ENCODE measurements at places on chromosomes 11 and 22. TPM values are rescaled to one million over a fixed set of nuclear protein-coding genes. Genes with fewer than 3 reads are reported as not detected.

ARAP1 gene
- 70.5 TPM for total RNA-seq

MOGAT2 gene
- not detected for total RNA-seq

GRCh38 chr11:80066291-80066690, 625.5 kb upstream of the TENM4 start:
- DNase-seq = no peak
- no peak overlapping the region for H3K27ac ChIP-seq
- no peaks in the 10 kb centered on the region for H3K4me1 ChIP-seq

DNA sequence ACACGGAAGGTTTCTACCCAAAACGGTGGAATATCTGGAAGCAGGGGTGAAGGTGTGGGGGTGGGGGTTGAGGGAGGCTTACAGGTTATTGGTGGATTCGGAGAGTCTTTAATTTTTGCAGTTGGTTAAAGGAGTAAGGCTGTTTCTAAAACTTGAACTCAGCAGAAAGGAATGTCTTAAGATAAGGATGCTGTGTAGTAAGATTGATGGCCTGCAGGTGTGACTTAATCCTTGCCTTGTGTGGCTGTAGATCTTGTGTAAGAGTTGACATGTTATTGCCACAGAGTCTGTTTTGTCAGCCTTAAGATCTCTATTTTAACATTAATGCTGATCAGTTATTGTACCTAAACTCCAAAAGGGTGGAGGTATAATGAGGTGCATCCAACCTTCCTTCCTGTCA, 16.4 kb upstream of the OR6M1 start:
- H3K4me1 ChIP-seq = no peaks in the 10 kb centered on the region
- H3K27ac ChIP-seq = peak overlapping the region; percentile 79
- no peak overlapping the region for H3K4me3 ChIP-seq

GRCh38 chr11:66339686-66340483, 3.7 kb upstream of the RIN1 start:
- no peaks in the 10 kb centered on the region for H3K27me3 ChIP-seq
- no peak overlapping the region for H3K27ac ChIP-seq
- peaks cover 64% of the 10 kb centered on the region for H3K36me3 ChIP-seq
- H3K4me1 ChIP-seq = peaks cover 41% of the 10 kb centered on the region
- no peak overlapping the region for H3K4me3 ChIP-seq

DNA sequence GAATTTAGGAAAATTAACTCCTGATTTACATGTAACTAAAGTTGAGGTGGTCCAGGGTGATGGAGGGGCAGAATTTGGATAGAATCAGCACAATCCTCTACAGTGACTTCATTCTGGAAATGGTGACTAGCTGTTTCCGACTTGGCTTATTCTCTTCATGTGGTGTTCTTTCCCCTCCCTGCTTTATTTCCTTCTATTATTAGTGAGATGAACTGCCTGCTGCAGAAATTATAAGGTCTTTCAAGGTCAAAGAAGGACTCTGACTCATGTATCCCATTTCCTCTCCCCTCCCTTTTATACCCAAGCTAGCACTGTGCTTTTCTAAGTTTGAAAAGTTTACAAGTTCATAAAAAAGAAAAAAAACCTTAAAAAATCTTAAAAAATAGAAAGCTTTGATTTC, 12.2 kb upstream of the MRPL17 start:
- no peaks in the 10 kb centered on the region for H3K36me3 ChIP-seq
- H3K4me1 ChIP-seq = peaks cover 2% of the 10 kb centered on the region
- H3K27ac ChIP-seq = peak overlapping the region; percentile 79
- peak; percentile 75 for DNase-seq

- DNase-seq = peak; percentile 38
- H3K27me3 ChIP-seq = peaks cover 2% of the 10 kb centered on the region
- no peaks in the 10 kb centered on the region for H3K4me1 ChIP-seq
- no peak overlapping the region for H3K27ac ChIP-seq
Measured at GRCh38 chr11:133366147-133366546, 166.2 kb downstream of the OPCML start.

- H3K36me3 ChIP-seq = peaks cover 3% of the 10 kb centered on the region
- no peak overlapping the region for H3K4me3 ChIP-seq
- no peak for DNase-seq
- peaks cover 4% of the 10 kb centered on the region for H3K4me1 ChIP-seq
- H3K27me3 ChIP-seq = peaks cover 3% of the 10 kb centered on the region
Measured at GRCh38 chr11:78795621-78796261, 221.1 kb upstream of the NARS2 start.

- H3K36me3 ChIP-seq = peaks cover 4% of the 10 kb centered on the region
- H3K27me3 ChIP-seq = no peaks in the 10 kb centered on the region
- no peak overlapping the region for H3K4me3 ChIP-seq
- no peak for DNase-seq
- no peaks in the 10 kb centered on the region for H3K4me1 ChIP-seq
- H3K27ac ChIP-seq = no peak overlapping the region
Measured at GRCh38 chr11:28176351-28176750, 68.2 kb downstream of the METTL15 start.

- no peak overlapping the region for H3K27ac ChIP-seq
- no peaks in the 10 kb centered on the region for H3K36me3 ChIP-seq
- DNase-seq = peak; percentile 3
- peaks cover 16% of the 10 kb centered on the region for H3K4me1 ChIP-seq
- H3K27me3 ChIP-seq = peaks cover 38% of the 10 kb centered on the region
Measured at GRCh38 chr22:26170112-26170492, 840 bp downstream of the SEZ6L start.

GRCh38 chr22:50585238-50585637, 2.6 kb upstream of the CHKB start:
- H3K4me1 ChIP-seq = peaks cover 17% of the 10 kb centered on the region
- no peak for DNase-seq
- peaks cover 11% of the 10 kb centered on the region for H3K36me3 ChIP-seq
- H3K27me3 ChIP-seq = no peaks in the 10 kb centered on the region
- no peak overlapping the region for H3K4me3 ChIP-seq

- peaks cover 64% of the 10 kb centered on the region for H3K4me1 ChIP-seq
- no peaks in the 10 kb centered on the region for H3K36me3 ChIP-seq
- peaks cover 12% of the 10 kb centered on the region for H3K27me3 ChIP-seq
- peak overlapping the region; percentile 78 for H3K27ac ChIP-seq
Measured at GRCh38 chr11:2811206-2812091, 74.1 kb downstream of the CDKN1C start.

Measured in muscle of leg (tissue), 16 donors.